ENCODE measurements at places on chromosomes 2 and 18.

DNA sequence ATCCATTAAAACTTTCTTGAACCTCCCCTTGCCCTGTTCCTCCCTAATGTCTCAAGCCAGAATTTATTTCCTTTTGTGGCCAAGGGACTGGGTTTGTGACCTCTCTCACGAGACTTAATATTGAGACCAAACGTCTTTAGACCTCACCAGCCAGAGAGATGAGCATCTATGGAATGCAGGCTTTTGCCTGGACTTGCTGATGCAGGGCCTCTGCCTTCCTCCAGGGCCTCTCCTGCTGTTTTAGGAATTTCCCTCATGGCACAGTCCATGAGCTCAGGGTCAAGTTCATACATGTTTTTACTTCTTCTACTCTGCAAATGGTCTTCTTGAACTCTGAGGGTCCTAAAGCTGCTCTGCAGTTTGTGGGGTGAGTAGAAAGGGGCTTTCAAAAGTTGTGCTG, 22.3 kb downstream of the IL1B start:
- peak; percentile 71 for DNase-seq

GRCh38 chr2:240856151-240856980, 12.3 kb upstream of the AGXT start:
- DNase-seq: no peak

DNA sequence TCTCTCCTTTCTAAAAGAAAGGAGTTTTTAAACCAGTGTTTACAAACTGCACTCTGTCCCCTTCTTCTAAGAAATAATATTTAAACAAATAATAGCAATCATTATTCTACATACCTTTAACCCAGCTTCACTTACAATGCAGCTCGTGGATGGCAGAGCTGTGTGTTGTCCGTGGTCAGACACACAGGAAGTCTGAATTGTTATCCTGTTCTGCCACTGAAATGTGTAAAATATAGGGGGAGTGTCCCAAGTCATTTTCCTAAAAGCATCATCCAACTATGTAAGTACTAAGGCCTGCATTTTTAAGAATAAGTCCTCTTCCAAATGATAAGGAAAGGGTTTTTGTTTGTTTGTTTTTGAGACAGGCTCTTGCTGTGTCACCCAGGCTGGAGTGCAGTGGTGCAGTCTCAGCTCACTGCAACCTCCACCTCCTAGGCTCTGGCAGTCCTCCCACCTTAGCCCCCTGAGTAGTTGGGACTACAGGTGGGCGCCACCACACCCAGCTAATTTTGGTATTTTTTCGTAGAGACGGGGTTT, 2.7 kb upstream of the PPP4R1 start:
- DNase-seq: peak; percentile 46

GRCh38 chr2:186977433-186978045, 128.6 kb upstream of the ZSWIM2 start:
- DNase-seq: no peak

DNA sequence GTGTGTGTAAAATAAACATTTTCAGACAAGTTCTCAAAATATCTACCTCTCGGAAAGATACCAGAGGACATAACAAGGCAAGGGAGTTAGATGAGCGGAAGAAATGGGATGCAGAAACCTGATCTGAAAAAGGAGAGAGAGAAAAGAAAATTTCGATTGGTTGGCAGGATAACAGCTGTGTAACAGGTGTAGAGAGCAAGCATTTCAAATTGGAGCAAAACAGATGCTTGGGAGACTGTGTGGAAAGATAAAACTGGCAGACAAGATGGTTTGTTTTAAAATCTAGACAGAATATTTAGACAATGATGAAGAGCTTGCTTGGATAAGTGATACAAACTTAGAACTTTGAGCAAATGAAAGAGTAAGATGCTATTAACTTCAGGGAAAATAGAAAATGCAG, 20.2 kb downstream of the CHST9 start:
- no peak for DNase-seq

- DNase-seq: no peak
Observed at GRCh38 chr2:143964891-143965290, 555.0 kb downstream of the ZEB2 start.

- peak; percentile 76 for DNase-seq
Observed at GRCh38 chr2:57373530-57373929, 673.1 kb upstream of the VRK2 start.

DNA sequence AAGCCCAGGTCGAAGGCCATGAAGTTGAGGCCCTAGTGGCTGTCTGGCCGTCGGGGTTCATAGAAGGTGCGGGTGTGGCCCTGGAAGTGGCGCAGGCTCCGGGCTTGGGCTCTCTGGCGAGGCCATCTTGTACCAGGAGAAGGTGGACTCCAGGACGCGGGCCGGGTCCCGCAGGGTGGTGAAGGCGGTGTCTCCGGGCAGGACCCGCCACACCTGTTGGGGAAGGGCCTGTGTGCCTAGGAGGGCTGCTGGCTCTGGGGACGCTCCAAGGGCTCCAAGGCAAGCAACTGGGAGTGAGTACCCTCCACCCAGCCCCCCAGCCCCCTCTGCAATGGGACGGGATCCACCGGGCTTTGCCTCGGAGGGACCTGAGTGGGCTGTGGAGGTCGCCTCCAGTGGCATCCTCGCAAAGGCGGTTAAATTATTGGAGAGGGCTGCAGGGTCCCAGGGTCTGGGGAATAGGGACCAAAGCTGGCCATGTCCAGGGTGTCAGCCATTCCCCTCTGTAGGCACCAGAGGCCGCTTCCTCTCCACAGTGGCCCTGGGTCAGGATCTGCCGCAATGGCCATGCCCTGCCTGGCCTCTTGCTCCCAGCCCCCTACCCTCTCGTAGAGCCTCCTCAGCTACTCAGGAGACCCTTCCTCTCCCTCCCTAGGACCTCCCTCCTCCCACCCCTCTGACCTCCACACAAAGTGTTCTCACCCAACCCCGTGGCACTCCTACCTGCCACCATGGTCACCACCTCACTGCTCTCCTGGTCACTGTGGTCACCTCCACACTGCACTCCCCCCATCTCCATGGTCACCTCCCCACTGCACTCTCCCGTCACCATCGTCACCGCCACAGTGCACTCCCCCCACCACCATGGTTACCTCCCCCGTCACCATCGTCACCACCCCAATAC, 10.3 kb downstream of the AQP12A start:
- DNase-seq: no peak

DNA sequence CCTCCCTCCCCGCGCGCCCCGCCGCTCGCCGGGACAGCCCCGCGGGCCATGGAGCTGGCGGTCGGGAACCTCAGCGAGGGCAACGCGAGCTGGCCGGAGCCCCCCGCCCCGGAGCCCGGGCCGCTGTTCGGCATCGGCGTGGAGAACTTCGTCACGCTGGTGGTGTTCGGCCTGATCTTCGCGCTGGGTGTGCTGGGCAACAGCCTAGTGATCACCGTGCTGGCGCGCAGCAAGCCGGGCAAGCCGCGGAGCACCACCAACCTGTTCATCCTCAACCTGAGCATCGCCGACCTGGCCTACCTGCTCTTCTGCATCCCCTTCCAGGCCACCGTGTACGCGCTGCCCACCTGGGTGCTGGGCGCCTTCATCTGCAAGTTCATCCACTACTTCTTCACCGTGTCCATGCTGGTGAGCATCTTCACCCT, 865 bp downstream of the GALR1 start:
- no peak for DNase-seq

- DNase-seq: no peak
Observed at GRCh38 chr2:10252661-10253060, 50.0 kb upstream of the HPCAL1 start.

- DNase-seq: no peak
Observed at GRCh38 chr2:41694536-41695049, 353.2 kb upstream of the PKDCC start.

DNA sequence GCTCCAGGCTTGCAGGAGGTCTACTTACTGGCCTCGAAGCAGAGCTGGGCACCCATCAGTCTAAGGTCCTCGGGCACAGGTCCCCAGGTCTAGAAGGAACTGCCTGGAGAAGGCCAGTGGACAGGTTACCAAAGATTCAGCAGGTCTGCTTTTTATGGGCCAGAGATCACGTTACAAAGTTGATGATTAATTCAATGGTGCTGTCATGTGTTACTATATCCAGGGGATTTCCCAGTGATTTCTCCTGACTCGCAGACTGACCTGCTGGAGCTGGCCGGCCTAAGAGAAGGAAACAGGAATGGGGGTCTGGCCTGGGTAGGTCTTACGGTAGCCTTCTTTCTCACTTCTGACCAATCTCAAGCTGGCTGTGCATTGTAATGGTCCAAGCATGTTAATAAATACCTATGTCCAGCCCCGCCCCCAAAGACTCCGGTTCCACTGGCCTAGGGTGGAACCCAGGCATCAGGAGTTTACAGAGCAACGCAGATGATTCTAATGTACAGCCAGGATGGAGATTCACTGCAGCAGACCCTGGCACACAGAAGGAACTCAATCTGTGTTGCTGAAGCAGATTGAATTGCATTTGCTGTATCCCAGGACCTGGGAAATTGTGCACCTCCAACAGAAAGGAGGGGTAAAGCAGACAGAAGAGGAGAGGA, at the start of gene NEURL3:
Gene NEURL3, minus strand, starts transcription at position 127 of the 659 bp plus-strand sequence. Its CDS starts 71 bp downstream, at position 56.
- DNase-seq: no peak

- DNase-seq: no peak
Observed at GRCh38 chr2:84276590-84277255, 182.4 kb downstream of the SUCLG1 start.

- DNase-seq: peak; percentile 1
Observed at GRCh38 chr2:2743164-2743571, 412.1 kb upstream of the MYT1L start.

DNA sequence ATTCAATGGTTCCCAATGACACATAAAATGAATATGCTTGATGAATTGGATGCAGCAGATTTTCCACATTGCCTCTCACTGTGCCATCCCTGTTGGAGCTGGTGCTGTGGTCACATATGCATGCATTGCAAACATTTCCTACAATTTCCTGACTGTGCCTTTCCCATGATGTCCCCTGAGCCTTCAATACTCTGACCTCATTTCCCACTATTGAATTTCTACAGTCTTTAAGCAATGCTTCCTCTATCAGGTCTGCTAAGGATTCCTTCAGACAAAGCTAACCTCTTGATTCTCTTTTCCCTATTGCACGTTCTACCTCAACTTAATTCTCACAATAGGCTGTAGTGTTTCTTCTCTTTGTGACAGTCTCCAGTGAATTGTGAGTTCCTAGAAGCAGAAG, 342.5 kb upstream of the CRIM1 start:
- no peak for DNase-seq

DNA sequence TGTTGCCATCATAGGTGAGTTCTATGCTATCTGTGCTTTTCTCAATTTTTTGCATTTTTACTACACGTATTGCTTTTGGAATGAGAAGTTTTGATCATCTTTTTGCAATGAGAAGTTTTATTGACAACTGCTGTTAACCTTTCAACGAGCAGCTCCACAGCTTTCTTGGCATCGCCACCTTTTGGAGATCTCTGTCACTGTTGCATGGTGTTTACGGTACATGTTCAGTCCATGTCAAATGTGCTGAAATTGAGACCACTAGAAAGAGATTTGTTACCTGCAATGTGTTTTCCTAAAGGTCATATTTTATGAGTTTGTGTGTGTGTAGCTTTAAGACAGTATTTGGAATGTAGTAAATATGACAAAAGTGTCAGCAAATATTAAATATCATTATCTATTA, 120.8 kb downstream of the OSBPL6 start:
- DNase-seq: no peak

DNA sequence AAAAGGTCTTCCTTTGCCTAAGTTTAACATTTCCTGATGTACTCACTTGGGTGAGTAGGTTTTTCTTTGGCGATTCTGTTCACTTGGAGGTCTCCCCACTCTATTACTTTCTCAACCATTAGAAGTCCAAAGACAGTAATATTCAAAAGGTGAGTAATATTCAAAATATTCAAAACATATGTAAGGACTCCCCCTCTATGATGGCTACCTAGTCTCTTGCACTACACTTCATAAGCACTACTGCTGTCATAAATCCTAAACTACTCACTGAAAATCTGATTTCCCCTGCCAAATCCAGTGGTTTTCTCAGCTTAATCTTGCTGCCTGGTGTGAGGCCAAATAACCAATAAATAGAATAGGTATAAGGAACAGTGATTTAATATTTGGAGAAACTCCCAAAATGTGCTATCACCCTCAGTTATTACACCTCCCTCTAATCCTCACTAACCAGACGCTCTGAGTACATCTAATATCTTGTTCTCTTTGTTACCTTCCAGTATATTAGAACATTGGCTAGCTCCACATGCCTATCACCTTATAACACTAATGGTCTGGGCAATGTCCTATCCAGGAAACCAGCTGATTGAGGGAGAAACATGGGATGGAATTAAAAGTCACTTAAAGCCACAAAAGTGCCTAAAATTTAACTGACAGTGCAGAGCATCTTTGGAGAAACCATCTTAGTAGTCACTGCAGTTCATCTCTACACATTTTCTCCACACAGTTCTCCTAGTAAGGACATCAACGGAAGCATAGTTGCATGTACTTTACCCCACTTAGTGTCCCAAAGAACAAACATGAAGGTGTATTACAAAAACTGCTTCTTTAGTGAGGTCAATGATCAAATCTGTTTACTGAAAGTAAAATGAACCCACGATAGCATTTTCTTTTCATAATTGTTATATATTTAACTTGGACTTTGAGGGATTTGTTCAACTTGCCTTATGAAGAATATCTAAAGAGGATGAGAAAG, 54.8 kb downstream of the MBD2 start:
- DNase-seq: peak; percentile 35

DNA sequence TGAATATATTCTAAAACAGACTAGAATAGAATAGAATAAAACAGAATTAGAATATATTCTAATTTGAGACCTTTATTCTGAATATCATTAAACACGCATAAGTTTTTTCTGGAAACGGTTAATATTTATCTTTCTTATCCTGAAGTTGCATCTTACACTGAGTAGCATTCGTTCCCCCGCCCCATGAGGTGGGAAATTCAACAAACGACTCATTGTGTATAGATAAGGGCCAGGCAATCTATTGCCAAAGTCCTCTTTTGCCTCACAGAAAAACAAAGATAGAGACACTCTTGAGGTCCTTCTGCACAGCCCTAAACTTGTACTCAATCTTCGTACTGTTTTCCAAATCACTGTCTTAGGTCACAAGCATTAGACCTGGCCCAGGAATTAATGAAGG, 98.1 kb downstream of the COL6A3 start:
- DNase-seq: no peak

- no peak for DNase-seq
Observed at GRCh38 chr2:23618265-23618664, 233.3 kb downstream of the KLHL29 start.

DNA sequence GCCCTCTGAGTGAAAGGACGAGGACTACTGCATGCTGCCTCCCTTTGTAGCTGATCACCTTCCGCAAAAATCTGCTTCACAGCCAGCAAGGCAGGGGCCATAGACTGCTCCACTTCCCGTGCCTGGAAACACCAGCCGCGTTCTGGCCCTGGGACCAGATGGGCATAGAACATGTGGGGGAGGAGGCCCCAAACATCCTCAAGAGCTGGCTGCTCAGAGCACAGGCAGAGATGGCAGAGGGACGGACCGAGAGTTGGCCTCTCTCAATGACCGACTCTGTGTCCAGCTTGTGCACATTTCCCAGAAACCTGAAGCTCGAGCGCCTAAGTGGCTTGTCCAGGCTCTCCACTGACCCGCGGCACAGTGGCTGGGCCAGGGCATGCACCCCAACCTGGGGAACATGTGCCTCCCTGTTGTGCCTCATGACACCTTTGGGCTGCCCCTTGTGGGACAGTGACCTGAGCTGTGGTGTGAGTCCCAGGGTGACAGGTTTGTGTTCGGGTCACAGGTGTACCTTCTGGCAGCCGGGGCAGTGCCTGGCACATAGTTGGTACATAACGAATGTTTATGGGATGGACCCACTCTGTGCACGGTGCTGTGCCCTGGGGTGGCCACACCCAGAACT, 9.1 kb downstream of the KCNF1 start:
- DNase-seq: no peak

- no peak for DNase-seq
Observed at GRCh38 chr18:78145096-78145495, 834.5 kb upstream of the SALL3 start.

GRCh38 chr18:58429442-58429841, 199.4 kb downstream of the ALPK2 start:
- no peak for DNase-seq

Data from AG10803 (cell line).